CD14-positive monocyte (primary cell): ENCODE measurements at places on chromosomes 5 and 9.

- DNase-seq: no peak
Observed at GRCh38 chr5:111972080-111972479, 215.1 kb upstream of the NREP start.

DNA sequence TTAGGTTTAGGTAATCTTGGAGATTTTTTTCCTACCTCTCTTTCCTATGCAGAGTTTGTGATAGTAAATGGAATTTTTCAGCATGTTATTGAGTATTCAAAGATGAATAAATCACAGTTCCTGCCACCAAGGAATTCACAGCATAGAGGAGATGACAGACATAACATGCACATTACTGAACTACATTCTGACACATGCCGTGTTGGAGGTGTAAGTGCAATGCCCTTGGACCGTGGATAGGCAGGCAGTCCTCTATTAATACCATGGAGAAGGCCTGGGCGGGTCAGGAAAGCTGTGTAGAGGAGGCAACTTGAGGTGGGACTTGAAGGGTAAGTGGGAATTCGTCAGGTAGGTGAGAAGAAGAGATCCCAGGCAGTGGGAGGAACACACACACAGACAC is 43.9 kb downstream of the MCCC2 start:
- DNase-seq: no peak

DNA sequence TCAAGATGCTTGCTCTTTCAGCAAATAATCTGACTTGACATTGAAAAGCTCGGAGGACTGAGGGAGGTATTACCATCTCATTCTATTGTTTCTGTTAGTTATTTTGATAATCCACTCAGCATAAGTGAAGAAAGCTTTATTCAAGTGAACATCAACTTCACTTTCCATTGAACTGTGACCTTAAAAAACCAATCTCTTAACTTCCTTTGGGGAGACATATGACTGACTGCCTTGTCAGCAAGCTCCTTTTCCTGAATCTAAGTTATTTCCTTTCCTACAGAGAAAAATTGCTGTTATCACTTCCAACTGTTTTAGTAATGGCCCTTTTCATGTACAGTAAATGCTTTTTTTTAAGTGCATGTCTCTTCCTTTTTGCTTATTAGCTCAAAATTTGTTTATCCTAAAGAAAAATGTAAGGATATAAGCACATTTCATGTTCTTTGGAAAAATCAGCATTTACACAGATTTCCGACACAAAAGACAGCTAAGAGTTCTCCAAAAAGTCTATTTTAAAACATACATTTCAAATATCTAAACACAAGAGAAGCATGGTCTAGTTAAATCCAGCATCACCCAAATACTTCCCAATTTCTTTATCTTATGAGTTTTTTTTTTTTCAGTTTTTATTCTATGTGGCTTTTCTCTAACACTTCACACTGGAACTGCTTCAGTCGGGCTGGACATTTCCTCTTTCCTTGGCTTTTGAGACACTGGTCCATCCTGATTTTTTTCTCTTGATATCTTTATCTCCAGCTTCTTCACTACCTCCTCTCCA is 117.9 kb upstream of the DAB2 start:
- no peak for DNase-seq

GRCh38 chr5:14663734-14664269 is 716 bp upstream of the OTULIN start:
- DNase-seq: no peak

GRCh38 chr9:131951905-131952304 is 127.8 kb downstream of the MED27 start:
- DNase-seq: no peak

GRCh38 chr9:27539479-27540441 is 10.1 kb upstream of the MOB3B start:
- DNase-seq: peak; percentile 48

GRCh38 chr5:77168161-77168878 is 42.2 kb upstream of the PDE8B start:
- DNase-seq: no peak
